ENCODE measurements at places on chromosomes 5 and 9.

DNA sequence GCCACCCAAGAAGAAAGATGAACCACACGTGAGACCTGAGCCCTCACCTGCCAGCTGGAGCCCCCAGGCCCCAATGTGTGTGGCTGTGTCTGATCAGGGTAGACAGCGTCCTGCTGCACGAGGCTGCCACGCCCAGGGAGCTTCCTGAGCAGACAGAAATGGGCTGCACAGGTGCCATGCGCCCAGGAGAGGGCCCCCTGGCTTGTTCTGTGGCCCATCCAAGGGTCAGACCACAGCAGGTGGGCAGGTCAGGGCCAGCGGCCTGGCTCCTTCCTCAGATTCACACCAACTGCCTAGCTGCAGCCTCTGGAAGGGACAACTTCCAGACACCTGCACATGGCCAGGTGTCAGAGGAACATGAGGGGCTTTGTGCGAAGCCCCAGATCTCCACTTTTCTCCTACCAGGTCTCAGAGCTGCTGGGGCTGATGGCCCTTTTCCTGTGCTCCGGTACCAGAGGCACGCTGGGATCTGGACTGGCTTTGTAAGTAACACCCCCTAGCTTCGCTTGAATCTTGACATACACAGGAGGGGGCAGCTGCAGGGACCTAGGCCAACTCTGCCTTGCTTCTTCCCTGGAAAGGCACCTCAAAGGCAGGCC is 10.8 kb downstream of the SARDH start:
- H3K27me3 ChIP-seq, result peaks cover 3% of the 10 kb centered on the region
- no peak for DNase-seq
- no peak overlapping the region for H3K4me3 ChIP-seq
- no peaks in the 10 kb centered on the region for H3K4me1 ChIP-seq
- no peak overlapping the region for H3K27ac ChIP-seq

DNA sequence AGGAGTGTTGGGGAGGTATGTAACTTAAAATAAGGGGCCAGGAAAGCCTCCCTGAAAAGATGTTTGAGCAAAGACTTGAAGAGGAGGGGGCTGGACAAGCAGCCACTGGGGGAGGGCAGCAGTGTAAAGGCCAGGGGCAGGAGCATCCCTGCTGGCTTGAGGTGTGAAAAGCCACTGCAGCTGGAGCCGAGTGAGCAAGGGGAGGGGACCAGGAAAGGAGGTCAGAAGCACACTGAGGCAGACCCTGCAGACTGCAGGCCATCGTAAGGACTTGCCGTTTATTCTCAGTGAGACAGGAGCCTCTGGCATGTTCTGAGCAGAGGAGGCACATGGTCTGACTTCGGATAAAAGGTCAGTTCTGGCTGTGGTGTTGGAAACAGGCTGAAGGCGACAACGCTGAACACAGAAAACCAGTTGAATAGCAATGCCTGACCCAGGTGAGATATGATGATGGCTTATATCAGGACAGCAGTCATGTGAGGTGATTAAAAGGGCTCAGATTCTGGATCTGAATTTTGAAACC is 10.2 kb upstream of the ERGIC1 start:
- no peaks in the 10 kb centered on the region for H3K36me3 ChIP-seq
- no peak for DNase-seq
- no peak overlapping the region for H3K27ac ChIP-seq

DNA sequence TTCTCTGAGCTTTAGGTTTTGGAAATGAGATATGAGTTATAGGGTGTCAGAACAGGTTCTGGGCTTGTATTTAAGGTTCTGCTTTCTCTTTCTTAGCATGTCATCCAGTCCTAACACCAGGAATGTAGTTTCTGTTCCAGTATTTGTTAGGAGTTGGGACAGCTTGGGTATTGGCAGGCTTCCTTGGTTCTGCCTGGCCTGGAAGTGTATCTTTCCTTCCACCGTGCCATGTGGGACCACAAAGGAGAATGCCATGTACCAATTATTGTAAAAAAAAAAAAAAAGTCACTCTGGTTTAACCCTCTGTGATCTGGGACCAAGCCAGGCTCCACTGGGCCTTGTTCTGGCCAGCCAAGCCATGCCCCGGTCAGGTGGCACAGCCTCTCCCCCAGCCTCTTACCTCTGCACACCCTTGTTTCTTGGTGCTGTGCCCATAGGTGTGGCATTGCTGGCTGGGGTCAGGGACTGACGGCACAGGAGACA is 47.8 kb downstream of the ARHGAP26 start:
- no peaks in the 10 kb centered on the region for H3K27me3 ChIP-seq
- DNase-seq, result no peak
- H3K4me1 ChIP-seq, result no peaks in the 10 kb centered on the region
- H3K36me3 ChIP-seq, result no peaks in the 10 kb centered on the region
- no peak overlapping the region for H3K27ac ChIP-seq
- H3K4me3 ChIP-seq, result no peak overlapping the region

GRCh38 chr5:180286-180918 is 10.9 kb upstream of the LRRC14B start:
- H3K4me3 ChIP-seq, result no peak overlapping the region
- no peaks in the 10 kb centered on the region for H3K27me3 ChIP-seq
- H3K27ac ChIP-seq, result no peak overlapping the region

DNA sequence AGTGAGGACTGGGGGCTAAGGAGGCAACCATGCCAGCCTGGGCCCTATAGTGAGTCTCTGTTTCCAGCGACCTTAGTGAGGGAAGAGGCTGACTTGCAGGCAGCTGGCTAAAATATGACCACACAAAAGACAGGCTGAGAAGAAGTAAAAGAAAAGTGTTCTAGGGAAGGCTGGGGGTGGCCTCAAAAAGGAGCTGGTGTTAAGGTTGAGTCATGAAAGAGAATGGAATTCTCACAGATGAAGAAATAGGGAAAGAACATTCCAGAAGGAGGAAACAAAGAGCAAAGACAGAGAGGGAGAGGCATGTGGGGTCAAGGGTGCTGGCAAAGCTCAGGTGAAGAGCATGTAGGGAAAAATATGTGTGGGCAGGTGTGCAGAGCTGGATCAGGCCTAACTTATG is 302.7 kb upstream of the RFX3 start:
- H3K4me1 ChIP-seq, result no peaks in the 10 kb centered on the region
- H3K27ac ChIP-seq, result no peak overlapping the region
- peaks cover 3% of the 10 kb centered on the region for H3K27me3 ChIP-seq
- H3K4me3 ChIP-seq, result no peak overlapping the region
